Fibroblast of lung (primary cell): ENCODE measurements at places on chromosomes 1 and 21. TPM values are rescaled to one million over a fixed set of nuclear protein-coding genes. Genes with fewer than 3 reads are reported as not detected.

APCS gene
- polyA plus RNA-seq, result not detected in 2 replicates

VSIG8 gene
- not detected in 2 replicates for polyA plus RNA-seq

LAX1 gene
- 0.02 TPM in 1 of 2 replicates, not detected in the other for polyA plus RNA-seq

- no peak for DNase-seq
These were observed 157.5 kb downstream of the COP1 start for GRCh38 chr1:176049582-176049981.

DNA sequence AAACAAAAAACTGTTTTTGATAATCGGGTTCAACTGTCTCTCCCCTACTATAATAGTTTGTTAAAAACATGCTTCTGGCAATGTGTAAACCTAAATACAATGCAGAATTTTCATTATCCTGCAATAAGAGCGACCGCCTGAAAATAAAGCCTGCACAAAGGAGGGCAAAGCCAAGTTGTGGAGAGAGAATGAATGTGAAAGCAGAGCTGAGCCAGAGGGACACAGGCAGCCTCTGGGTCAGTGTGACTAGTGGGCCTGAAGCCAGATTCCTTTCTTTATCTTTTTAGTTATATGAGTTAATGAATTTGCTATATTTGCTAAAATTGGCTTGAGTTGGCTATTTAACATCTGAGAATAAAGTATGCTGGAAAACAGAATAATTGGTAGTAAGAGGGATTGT lies 615.2 kb downstream of the PLA2G4A start:
- no peak for DNase-seq
